DMS79 treated with DMSO at 0.1 percent for 48 hours (cell line): ENCODE measurements at places on chromosomes 5 and 9.

DNA sequence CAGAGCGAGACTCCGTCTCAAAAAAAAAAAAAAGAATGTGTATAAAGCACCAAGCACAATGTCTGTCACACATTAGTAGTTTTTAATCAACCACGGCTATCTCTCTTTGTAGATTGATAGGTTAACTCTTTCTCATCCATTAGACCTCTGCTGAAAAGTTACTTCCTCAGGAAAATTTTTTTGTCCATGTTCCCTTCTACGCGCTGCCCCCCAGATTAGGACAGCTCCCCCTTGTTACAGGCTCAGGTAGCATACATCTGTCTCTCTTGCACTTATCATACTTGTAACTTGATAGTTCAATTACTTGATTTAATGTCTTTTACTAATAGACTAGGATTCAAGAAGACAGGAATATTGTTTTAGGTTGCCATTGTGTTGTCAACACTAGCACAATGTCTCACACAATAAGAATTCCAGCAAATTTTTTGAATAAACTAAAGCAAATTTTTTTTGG is 1.5 kb downstream of the SPDL1 start:
- DNase-seq: no peak

GRCh38 chr9:101427957-101428655 is 7.5 kb downstream of the ALDOB start:
- no peak for DNase-seq

DNA sequence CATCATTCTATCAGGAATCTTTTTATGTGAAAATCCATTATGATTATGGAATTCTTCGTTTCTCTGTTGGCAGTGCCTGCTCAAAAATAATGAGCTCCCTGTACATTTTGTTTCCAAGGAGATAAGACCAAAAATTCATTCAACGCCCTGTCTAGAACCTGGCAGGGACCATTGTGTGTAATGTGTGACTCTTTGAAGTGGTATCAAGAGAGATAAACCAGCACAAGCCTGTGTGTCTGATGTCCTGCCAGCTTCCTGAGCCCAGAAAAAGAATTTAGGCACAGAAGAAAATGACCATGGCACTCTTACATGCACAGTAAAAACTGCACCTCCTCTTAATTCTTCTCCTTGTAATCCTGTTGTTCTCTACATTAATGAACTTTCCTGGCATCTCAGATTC is 177.4 kb downstream of the SAXO1 start:
- DNase-seq: no peak

DNA sequence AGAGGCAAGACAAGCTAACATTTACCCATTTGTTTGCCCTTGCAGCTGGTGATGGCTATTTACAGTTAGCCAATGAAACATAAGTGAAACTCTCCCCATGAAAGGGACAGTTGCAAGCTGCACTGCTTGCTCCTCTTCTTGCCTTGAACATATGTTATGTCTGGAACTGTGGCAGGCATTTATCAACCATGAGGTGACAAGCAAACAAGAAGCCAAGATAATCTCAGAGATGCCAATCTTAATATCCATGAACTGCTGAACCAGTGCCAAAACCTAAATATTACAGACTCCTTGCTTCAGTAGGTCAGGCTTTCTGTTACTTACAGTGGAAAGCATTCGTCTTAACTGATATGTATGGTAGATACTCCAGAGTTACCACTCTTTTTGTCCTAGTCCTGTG is 133.4 kb downstream of the ACTBL2 start:
- no peak for DNase-seq

DNA sequence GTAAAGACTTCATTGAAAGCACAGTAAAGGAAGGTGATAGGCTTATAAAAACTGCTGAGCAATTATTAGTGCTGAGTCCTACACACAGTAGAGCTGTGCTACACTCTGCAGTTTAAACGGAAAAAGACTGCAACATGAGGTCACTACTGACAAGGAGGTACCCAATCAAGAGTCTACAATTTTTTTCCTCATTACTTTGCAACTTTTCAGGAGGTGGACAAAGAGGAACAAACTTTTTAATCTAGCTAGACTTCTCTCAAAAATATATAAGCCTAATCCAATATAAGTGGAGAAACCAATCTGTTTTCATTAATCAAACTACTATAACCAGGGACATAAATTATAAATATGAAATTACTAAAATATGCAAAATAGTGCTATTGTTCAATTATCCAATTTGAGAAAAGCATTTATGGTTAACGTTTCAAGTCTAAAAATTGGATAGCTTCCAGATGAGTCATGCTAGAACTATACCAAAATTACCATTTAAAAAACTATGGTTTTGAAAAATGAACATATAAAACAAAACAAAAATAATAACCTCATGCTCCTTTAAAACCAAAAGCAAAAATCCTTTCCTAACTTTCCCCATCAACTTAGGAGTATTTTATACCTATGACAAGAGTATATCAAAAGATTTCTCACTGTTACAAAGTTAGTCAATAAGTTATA is 37.7 kb downstream of the FAM13B start:
- DNase-seq: no peak

GRCh38 chr9:3193791-3194190 is 332.0 kb downstream of the RFX3 start:
- no peak for DNase-seq

- DNase-seq: no peak
These were observed 2031.7 kb downstream of the EFNA5 start for GRCh38 chr5:105639068-105639467.

DNA sequence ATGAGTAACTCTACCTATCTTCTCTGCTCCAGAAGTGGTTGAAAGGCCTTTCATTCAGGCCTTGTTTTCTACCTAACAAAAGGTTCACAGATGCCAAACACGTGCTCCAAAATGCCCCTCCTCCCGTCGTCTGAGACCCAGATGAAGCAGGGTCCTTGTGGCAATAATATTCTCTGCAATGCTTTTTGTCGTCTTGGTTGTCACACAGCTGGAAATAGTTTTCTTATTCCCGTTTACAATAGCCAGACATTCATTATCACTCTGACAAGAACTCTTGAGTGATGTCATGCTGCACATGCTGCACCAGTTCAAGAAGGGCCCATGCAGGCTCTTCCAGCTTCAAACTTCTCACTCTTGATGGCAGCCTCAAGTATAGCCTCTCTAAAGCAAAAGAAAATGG is 7.8 kb downstream of the LPAR1 start:
- DNase-seq: no peak

DNA sequence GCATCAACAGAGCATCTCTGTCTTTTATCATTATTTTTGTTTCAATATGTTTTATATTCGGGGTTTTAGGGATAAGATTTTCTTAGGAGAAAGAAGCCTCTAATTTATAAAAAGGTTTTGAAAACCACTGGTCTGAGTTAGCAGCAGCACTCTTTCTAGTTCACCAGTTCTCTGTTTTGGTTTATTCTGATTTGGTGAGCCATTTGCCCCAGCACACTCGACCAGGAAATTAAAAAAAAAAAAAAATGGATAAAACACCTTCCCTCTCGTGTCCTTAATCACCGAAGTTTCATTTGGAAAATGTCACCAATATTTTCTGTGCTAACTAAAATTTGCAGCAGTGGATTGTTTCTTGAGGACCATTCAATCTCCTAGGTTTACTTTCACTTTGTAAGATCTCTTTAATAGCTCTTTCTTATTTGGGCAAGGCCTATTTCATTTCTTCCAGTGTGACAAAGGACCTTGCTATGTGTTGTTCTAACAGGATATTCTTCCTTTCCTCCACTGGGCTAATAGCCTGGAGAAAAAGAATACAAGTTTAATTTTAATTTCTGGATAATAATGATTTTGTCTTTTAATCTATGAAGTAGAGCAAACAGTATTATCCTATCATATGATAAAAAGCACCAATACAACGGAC is 57.8 kb upstream of the ANXA1 start:
- no peak for DNase-seq

- DNase-seq: peak; percentile 3
These were observed 202.6 kb downstream of the NR3C1 start for GRCh38 chr5:143200781-143201398.

DNA sequence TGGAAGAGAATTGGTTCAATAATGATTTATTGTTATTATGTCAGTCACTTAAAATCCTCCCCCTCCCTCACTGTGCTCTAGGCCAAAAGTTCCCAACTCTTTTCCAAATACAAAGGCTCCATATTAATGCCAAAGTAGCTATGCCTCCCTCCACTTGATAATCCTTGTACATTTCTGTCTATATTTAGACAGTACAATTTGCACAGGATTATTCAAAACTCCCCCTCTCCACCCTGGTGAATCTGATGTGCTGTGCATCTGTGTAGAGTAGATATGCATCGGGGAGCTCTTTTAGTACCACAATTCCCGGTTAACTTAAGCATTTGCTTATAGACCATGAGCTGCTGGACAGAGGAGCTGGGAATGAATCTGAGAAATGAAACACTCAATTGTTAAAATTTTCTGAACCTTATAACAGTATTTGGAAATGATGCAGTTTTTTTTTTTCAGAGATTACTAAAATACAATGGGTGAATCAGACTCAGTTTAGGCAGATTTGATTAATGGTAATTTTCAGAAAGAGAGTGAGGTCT is 27.6 kb downstream of the GLRA1 start:
- no peak for DNase-seq

DNA sequence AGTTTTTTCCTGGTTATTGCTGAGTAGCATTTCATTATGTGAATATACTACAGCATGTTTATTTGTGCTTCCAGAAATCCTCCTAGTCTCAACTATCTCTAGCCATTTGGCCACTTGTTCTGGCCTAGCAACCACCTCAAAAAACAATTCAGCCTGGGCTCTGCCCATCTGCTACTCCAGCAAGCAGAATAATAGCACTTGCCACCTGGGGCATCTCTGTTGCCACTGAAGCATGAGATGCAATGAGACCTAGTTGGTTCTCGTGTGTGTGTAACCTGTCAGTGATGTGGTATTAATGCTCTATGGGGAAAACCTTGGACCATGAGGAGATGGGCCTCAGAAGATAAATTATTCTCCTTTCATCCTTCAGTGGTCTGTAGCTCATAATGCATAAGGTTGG is 129.5 kb downstream of the RNF180 start:
- DNase-seq: no peak

- no peak for DNase-seq
These were observed 155.3 kb downstream of the ADAMTS12 start for GRCh38 chr5:33736510-33736909.

- DNase-seq: no peak
These were observed 354.8 kb downstream of the NR2F1-AS1 start for GRCh38 chr5:93226202-93226735.

GRCh38 chr5:124746916-124747790 is 714 bp upstream of the ZNF608 start:
- DNase-seq: peak; percentile 72

DNA sequence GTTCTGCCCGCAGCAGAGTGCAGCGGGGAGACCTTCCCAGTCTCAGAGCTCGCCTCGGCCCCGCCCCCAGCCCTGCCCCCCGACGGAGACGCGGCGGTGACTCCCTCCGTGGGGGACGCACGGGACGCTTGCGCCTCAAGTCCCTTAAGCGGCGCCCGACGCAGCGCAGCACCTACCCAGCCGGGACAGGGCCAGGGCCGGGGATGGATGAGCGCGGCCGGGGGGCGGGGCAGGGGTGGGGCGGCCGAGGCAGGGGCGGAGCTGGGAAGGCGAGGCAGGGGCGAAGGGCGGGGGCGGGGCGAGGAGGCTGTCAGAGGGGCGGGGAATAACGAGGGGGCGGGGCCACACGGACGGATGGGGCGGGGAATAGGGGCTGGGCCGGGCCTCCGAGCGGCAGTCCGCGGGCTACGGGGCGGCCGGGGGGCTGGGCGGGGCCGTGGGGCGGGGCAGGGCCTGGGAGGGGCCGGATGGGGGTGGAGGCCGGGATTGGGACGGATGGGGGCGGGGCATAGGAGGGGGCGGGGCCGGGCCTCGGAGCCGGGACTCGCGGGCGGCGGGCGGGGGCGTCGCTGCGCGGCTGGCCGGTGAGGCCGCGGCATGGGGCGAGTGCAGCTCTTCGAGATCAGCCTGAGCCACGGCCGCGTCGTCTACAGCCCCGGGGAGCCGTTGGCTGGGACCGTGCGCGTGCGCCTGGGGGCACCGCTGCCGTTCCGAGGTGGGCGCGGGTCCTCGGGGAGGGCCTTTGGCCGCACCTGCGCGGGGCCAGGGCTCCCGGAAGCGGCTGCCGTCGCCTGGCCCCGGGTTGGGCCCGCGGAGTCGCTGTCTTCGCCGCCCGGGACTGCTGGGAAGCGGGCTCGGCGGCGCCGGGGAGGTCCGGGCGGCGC is at the start of gene ARRDC1:
Gene ARRDC1, plus strand, starts transcription at position 566 of the 884 bp plus-strand sequence. Its CDS starts 32 bp downstream, at position 598.
- peak; percentile 77 for DNase-seq

DNA sequence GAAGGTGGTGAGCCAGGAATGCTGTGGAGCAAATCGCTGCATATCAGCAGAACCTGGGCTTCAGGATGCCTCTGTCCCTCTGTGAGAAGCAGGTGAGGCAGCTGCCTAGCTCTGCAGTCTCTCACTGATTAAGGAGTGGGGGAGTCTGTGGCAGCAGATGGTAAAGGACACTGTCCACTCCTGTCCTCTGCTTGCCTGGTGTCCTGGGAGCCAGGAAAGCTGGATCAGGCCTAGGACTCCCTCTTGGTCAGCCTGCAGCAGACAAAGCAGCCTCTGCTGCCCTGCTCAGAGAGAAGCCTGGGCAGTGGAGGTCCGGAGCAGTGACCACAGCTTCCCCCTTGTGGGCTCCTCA is 214.7 kb downstream of the HSPA4 start:
- no peak for DNase-seq

GRCh38 chr5:157372472-157372822 is 87.6 kb upstream of the NIPAL4 start:
- no peak for DNase-seq

- DNase-seq: no peak
These were observed 47.3 kb downstream of the SEC61B start for GRCh38 chr9:99269416-99269815.

DNA sequence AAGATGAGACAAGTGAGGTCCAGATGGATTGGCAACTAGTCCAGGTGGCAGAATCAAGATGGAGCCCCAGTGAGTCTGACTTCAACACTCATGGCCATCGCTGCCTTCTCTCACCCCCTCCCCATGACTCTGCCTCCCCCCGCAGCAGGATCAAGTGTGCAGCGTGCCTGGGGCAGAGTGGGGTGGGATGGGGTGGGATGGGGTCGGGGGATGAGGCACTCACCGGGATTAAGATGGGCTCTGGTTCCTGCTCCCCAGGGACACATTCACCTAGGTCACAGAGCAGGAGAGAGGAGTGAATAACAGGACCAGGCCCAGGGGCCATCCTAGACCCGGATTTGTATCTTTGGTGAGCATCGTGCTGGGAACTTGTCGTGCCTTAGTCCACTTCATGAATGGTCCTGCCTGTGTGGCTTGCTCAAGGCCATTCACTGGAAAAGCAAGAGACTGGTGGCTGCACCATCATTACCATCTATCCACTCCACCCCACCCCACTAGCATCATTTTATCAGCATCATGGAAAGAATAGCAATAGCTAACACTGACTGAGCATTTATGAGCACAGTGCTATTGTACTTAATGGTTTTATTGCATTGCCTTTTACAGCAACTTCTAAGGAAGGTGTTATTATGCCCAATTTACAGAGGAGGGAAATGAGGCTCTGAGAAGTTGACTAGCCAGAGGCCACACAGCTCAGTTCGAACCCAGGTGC is 8.5 kb downstream of the AMBP start:
- no peak for DNase-seq
